ENCODE measurements at places on chromosomes 6 and 20.

DNA sequence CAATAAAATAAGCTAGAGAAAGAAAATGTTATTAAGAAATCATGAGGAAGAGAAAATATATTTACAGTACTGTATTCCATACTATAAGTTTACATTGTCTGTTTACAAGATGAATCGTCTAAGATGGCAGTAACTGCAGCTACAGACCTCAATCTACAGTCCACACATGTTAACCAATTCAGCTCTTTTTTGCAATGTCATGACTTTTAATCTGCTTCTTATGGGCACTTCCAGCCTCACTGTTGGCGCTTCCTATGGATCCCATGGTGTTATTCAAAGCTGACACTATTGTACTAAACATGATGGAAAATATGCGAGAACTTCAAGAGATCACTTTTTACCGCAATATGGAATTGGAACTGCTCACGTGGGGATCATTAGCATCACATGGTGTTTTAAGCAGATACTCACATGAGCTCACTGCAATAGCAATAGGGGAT is 451.5 kb upstream of the CITED2 start:
- DNase-seq: no peak

DNA sequence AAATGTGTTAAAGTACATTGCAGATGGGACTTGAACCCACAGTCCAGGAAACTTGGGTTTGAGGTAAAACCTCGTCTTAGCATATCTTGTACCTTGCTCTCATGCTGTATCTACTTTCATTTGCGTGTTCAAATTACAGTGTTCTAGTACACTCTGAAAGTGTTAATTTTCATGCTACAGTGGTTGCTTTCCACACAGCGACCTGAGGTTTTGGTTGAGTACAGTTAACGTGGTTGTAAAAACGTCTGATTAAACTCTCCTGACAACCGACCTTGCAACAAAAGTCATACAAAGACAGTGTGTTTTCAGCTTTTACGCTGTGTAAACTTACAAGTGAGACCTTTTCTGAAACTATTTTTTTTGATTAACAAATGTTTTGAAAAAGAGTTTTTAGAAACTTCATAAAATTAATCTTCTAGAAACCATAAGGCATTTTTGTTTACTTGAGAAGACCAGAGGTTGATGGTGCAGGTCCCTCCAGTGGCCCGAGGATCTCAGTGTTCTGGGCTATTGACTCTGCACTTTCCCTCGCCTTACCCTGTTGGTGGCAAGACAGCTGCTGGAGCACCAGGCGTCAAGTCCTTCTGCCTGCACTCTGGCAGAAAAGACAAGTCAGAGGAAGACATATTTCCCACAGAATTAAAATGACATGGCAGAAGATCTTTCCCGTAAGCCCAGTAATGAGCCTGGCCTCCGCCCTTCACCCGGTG is 334.0 kb downstream of the THBS2 start:
- no peak for DNase-seq

DNA sequence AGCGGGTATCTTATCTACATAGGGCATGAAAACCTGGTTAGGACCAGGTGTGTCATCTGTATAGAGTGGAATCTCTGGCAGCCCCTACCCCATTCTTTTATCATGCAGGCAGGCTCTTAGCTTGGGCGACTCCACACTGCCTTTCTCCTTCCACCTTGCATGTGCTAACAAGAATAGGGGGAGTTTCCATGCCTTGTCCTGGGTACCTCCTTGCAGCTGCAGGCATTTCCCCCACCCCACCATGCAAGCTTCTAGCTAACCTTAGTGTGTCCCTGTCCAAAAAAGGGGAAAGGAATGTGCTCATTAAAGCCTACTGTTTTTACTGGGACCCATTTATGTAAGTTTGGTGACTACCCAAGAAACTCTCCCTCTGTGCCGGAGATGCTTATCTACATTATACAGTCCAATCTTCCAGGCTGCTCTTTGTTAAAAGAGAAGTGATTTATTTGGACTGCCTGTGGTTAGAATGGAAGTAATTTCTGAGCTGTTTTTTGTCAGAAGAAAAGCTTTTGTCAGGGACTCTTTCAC is 10.5 kb upstream of the CEP43 start:
- no peak for DNase-seq

- DNase-seq: no peak
Measured at GRCh38 chr6:110020888-110021287, 42.8 kb downstream of the GPR6 start.

DNA sequence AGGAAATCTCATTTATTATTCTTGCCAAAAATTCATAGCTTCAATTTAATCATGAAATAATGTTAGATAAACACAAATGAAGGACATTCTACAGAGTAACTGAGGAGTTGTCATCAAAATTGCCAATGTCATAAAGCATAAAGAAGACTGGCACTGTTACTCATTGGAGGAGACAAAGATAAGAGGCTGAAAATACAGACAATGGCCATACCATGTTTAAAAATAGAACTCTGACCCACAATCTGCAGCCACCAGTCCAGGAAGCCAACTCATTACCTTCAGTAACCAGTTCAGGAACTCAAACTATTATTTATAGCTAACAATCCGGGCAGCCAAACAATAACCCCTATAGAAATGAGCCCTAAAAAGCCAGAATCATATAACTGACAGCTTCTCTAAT is 795.6 kb downstream of the TENT5A start:
- no peak for DNase-seq

DNA sequence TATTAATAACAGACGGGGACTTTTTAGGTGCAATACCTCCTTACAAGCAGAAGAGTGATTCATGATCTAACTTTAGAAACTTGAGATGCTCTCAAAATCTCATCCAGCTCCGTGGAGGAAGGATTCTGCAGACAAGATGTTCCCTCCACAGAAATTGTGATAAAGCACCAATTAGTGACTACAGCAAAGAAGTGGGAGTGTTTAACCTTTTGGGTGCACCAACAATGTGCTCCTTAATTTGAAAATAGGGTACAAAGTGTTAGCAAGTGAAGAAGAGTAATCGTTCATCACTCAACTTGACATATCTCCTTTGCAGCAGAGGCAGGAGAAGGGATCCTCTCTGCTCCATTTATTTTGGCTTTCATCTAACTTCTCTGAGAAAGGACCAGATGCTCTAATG is 22.8 kb upstream of the SCP2D1 start:
- no peak for DNase-seq
